ENCODE measurements at places on chromosomes 11 and 22. TPM values are rescaled to one million over a fixed set of nuclear protein-coding genes. Genes with fewer than 3 reads are reported as not detected.

GRCh38 chr11:116485425-116485824 lies 287.4 kb downstream of the BUD13 start:
- no peak for DNase-seq

DNA sequence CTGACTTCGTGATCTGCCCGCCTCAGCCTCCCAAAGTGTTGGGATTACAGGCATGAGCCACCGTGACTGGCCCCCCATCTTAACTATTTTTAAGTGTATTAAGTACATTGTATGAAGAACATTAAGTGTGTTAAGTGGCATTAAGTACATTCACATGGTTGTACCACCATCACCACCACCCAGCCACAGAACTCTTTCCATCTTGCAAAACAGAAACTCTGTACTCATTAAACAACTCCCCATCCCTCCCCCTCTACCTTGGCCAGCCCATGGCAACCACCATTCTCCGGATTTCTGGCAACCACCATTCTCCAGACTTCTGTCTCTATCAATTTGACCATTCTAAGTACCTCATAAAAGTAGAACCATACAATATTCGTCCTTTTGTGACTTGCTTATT lies 17.8 kb upstream of the PEX26 start:
- no peak for DNase-seq

DNA sequence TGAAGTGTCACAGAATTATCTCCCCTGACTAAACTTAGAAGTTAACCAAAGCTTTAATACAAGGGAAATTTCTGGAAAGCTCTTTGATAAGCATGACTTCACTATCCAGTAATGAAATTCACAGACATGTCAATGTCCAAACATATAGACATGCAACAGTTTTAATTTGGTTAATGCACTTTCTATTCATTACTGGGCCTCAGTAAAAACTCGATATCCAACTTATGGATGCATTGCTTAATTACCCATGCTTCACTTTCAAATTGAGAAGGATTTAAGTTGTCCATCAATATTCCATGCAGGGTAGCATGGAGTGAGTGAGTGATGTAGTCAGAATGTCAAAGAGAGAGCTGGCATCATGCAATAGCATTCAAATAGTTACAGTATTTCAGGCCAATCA lies 197.5 kb downstream of the CADM1 start:
- no peak for DNase-seq

DNA sequence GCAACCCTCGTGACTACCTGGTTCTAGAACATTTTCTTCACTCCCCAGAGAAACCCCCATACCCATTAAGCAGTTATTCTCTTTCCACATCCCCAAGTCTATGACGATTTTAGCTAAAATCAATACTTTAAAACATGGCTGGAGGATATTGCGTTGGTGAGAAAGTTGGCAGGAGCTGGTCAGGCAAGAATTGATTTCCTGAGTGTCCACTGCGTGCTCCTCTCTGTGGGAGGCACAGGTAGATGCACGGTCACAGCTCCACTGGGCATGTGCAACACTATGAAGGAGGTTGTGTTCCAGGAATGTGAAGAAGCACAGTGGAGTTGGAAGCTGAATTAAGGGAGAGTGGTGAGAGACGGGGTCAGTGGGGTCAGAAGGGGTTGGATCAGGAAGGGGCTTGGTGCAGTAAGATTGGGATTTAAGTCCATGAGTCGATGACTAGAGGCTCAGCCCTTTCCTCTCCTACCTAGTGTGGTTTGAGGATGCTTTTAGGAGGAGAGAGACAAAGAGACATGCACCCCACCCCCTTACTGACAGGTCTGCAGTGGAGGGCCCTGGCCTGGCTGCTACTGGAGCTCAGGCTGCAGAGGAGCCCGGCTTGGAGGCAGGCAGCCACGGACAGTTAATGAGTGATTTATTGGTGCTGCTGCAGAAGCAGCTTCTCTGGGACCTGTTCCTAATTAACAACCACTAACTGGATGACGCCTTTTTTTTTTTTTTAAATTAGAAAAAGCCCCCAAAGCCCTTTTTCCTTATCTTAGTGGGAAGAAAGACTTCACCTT lies 395.6 kb downstream of the TENM4 start:
- no peak for DNase-seq

FLRT1 gene
- 0.16 TPM for total RNA-seq
